ENCODE measurements at places on chromosomes 12 and 14. TPM values are rescaled to one million over a fixed set of nuclear protein-coding genes. Genes with fewer than 3 reads are reported as not detected.

Gene RESF1
- 83.3 TPM for total RNA-seq

Gene CCDC177
- not detected for total RNA-seq

Gene ANO4
- not detected for total RNA-seq

Gene PLXNC1
- total RNA-seq, result 9.5 TPM

Gene PLEKHG3
- total RNA-seq, result 2.8 TPM

Gene BICDL1
- total RNA-seq, result 103 TPM

Gene BEST3
- not detected for total RNA-seq

Data from activated CD8-positive, alpha-beta T cell treated with anti-CD3 and anti-CD28 coated beads for 36 hours (primary cell).